ENCODE measurements at places on chromosomes 12 and 14. TPM values are rescaled to one million over a fixed set of nuclear protein-coding genes. Genes with fewer than 3 reads are reported as not detected.

- peak; percentile 80 for DNase-seq
Measured at GRCh38 chr12:6341417-6342139, at the start of gene TNFRSF1A. TSS of gene TNFRSF1A (minus strand) at chr12:6342076. CDS start at chr12:6341814, 262 bp downstream.

GRCh38 chr14:91484186-91484585 lies 25.9 kb downstream of the PPP4R3A start:
- no peak for DNase-seq

DNA sequence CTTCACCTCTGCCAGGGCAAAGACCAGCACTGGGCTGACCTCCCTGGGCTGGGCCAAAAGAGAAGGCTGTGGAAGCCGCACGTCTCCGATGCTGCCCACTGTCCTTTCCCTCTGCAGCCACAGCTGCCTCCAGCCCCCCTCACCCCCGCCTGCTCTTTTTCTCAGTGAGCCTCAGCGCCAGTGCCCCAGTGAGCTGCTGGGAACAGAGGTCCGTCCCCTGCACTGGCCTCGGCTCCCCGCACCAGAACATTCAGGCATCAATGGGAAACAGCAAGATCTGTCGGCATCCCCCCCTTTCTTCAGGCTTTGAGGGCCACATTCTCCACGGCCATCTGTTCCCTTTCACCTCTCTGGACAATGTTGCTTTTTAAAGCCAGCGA lies 398.1 kb downstream of the ZFP36L1 start:
- no peak for DNase-seq

Gene RNU4-1
- total RNA-seq, result 1,310 TPM

GRCh38 chr14:102580550-102581110 lies 11.8 kb upstream of the RCOR1 start:
- no peak for DNase-seq

Gene TDRD9
- 4.3 TPM for total RNA-seq

GRCh38 chr14:36724162-36724561 lies 62.5 kb downstream of the PAX9 start:
- DNase-seq, result no peak

Gene FAM234B
- total RNA-seq, result 3.9 TPM

DNA sequence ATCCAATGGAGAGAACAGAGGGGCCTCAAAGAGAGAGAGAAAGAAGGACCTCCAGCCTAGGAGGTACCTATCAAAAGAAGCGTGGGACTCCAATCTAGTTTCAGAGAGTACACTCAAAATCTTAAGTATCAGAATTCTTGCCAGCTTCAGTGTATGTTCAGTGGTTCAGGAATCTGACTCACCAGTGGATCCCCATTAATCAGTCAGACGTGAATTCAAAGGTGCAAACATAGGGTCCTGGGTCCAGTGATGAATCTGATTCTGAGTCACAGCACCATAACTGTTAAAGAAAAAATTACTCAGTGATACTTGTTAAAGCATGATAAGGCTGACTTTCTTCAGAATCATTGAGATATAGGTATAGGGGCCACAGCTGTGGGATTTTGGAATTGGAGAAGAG lies 33.2 kb downstream of the ETNK1 start:
- DNase-seq, result no peak

DNA sequence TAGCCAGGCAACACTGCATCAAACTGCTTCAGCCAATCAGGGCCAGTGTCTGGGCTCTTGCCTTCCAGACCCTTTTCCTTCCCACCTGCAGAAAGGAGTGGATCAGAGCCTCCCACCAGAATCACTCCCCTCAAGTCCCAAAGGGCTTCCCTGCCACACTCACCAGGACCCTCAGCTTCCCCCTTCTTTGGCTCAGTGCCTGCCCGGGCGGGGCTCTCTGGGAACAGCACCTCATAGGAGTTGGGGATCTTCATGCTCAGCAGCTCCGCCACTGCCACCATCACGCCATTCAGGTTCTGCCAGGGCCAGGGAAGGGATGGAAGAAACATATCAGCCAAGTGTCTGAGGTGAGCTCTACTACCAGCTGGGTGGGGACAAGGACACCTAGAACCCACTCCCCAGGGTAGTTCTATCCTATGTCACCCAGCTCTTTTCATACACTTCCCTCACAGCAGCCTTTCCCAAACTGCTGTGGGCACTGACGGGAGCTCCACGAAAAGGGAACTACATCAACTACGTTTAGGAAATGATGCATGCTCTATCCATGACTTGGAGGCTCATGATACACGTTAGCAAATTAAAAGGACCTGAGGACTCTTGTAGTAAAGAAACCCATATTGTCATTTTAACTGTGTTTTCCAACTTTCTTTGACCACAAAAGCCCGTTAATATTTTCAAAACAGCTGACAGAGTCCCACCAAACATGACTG lies 9.4 kb upstream of the PRKAG1 start:
- no peak for DNase-seq

DNA sequence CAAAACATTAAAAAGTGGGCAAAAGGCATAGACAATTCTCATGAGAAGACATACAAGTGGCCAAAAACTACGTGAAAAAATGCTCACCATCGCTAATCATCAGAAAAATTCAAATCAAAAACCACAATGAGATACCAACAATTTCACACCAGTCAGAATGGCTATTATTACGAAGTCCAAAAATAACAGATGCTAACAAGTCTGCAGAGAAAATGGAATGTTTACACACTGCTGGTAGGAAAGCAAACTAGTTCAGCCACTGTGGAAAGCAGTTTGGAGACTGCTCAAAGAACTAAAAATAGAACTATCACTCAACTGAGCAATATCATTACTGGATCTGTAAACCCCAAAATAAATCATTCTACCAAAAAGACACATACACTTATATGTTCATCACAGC lies 76.2 kb downstream of the PRKD1 start:
- no peak for DNase-seq

All from pancreas (tissue), 10 donors.